ENCODE measurements at places on chromosomes 6 and 20. TPM values are rescaled to one million over a fixed set of nuclear protein-coding genes. Genes with fewer than 3 reads are reported as not detected.

Gene UQCC2
- total RNA-seq = 110 TPM

Gene ERVFRD-1
- total RNA-seq = not detected

Gene HCK
- total RNA-seq = 0.46 TPM

Gene EPHA7
- total RNA-seq = not detected

Gene DEFB124
- total RNA-seq = not detected

Gene ULBP3
- 1.1 TPM for total RNA-seq

Gene SLC22A2
- total RNA-seq = not detected

Gene C20orf144
- 0.20 TPM for total RNA-seq

Gene ITPA
- 138 TPM for total RNA-seq

Gene LINC00237
- total RNA-seq = not detected

Gene CALHM5
- not detected for total RNA-seq

Gene IL17F
- total RNA-seq = 1.8 TPM

Gene CST7
- 21.3 TPM for total RNA-seq

Gene ELMO2
- 46.4 TPM for total RNA-seq

Gene ANKRD66
- total RNA-seq = not detected

Gene MUC22
- not detected for total RNA-seq

Gene ZBTB12
- total RNA-seq = 6.1 TPM

Gene RNF182
- total RNA-seq = 0.08 TPM

Gene RAB32
- total RNA-seq = 0.18 TPM

Gene PROCR
- 1.2 TPM for total RNA-seq

Gene EYA2
- total RNA-seq = not detected

Gene PRPH2
- 0.05 TPM for total RNA-seq

Gene HSPA1L
- 1.8 TPM for total RNA-seq

Gene BFSP1
- 0.45 TPM for total RNA-seq

Gene CPNE5
- total RNA-seq = 0.26 TPM

Gene KATNA1
- total RNA-seq = 18.4 TPM

Gene CRYBG1
- total RNA-seq = 8.5 TPM

Gene DIDO1
- 44.9 TPM for total RNA-seq

Gene LAMA4
- total RNA-seq = 0.30 TPM

Gene IL20RA
- not detected for total RNA-seq

Gene WFDC2
- total RNA-seq = 0.53 TPM

Gene GSTA3
- not detected for total RNA-seq

Gene HSD17B8
- 19.4 TPM for total RNA-seq

Gene PLTP
- 3.3 TPM for total RNA-seq

Gene SCGN
- not detected for total RNA-seq

Gene IPCEF1
- 7.5 TPM for total RNA-seq

Gene BANF2
- not detected for total RNA-seq

Gene ENPP1
- total RNA-seq = 0.51 TPM

Gene TRIM38
- total RNA-seq = 14.5 TPM

Gene GHRH
- not detected for total RNA-seq

Gene HLA-DRB1
- total RNA-seq = 6.4 TPM

Gene ARHGAP18
- total RNA-seq = 2.3 TPM

Gene AGER
- 8.9 TPM for total RNA-seq

Gene RSPO3
- total RNA-seq = not detected

Gene RAET1L
- not detected for total RNA-seq

Gene PSMA7
- 651 TPM for total RNA-seq

Gene KCNK17
- not detected for total RNA-seq

Gene C20orf141
- total RNA-seq = not detected

Gene SERINC1
- 40.0 TPM for total RNA-seq

Gene CD24
- 2.3 TPM for total RNA-seq

Gene VSX1
- not detected for total RNA-seq

Gene TP53TG5
- total RNA-seq = not detected

Gene PROKR2
- total RNA-seq = not detected

Gene GUCA1A
- not detected for total RNA-seq

Gene SPEF1
- total RNA-seq = not detected

Gene WFDC12
- not detected for total RNA-seq

Gene CCN2
- total RNA-seq = 0.32 TPM

All from activated T-cell treated with anti-CD3 and anti-CD28 coated beads, Interleukin-2, amount 50 U/mL, for 4 hours (primary cell).